Activated T-helper 2 cell treated with anti-CD3 and anti-CD28 coated beads, Interferon-gamma antibody, Interleukin-2, Interleukin-4, amounts not matched to agents 10 μg/mL and 5 μg/mL and 100 μg/mL, durations not matched to agents 14 hours and 24 hours and 36 hours (primary cell): ENCODE measurements at places on chromosomes 11 and 22. TPM values are rescaled to one million over a fixed set of nuclear protein-coding genes. Genes with fewer than 3 reads are reported as not detected.

DNA sequence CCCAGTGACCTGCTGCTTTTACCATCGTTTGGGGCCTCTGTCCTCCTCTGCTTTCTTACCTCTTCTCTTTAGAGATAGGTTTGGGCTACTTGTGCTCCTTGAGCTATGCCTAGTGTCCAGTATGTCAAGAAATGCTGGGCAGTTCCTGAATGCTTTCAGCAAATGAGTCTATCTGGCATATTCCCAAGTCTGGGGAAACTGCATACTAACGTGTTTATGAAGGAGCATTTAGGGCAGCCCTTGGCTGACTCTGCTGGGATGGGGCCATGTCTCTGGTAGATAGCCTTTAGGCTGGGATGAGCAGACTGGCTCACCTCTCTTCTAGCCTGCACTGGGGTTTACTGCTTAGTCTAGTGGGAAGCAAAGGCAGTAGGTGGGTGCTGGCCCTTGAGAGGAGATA lies 43.7 kb upstream of the SUSD2 start:
- DNase-seq = no peak

- no peak for DNase-seq
Observed at GRCh38 chr11:68673991-68674390, 10.4 kb upstream of the GAL start.

DNA sequence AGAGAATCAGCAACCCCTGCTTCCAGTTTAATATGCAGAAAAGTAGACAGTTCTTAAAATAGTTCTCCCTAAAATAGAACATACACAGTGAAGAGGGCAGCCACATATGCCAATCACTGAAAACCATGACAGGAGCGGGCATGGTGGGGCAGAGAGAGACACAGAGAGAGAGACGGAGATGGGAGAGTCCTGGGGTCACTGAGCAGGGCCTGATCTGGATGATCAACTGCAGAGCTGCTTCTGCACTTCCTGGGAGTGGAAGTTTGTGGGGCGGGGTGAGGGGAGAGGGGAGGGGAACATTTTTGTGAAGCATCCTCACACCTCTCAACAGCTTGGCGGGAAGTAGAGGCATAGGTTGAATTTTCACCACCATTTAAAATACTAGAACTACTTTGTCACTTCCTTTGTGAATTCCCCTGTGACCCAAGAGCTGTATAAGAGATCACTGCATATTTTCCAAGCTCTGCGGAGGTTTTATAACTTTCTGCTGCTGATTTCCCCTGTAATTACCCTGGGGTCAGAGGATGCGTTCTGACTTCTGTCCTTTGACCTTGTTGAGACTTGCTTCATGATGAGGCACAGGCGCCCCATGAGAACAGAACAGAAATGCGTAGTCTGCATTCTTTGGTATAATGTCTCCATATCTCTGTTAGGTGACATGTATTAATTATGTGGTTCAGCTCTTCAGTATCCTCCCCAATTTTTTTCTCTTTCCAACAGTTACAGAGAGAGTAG lies 419.4 kb downstream of the BRD1 start:
- no peak for DNase-seq

GRCh38 chr11:114308689-114309089 lies 12.5 kb downstream of the NNMT start:
- no peak for DNase-seq

GRCh38 chr11:2303627-2304505 lies 2.1 kb downstream of the TSPAN32 start:
- peak; percentile 4 for DNase-seq

DNA sequence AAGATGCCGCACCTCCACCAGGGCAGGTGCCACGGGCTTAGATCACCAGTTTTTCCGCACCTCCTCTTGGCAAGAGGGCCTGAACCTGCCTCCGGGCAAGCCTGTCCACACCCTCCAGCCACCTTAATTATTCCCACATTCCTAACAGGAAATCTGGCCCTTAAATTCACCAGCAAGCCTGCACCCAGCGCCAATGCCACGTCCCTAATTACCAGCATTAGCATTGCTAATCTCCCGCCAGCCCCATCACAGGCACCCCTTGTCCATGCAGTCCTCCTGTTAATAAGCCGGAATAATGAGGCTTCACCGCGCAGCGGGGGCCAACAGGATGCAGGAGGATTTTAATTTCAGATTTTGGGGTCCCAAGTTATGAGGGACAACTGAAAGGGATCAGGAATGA lies 69.7 kb downstream of the PHF21B start:
- no peak for DNase-seq

GRCh38 chr22:17228725-17229126 lies 9.5 kb upstream of the ADA2 start:
- no peak for DNase-seq

GRCh38 chr11:125170510-125171031 lies 6.0 kb downstream of the PKNOX2 start:
- DNase-seq = no peak

GRCh38 chr22:36640106-36640672 lies 63.4 kb downstream of the CACNG2 start:
- DNase-seq = no peak

DNA sequence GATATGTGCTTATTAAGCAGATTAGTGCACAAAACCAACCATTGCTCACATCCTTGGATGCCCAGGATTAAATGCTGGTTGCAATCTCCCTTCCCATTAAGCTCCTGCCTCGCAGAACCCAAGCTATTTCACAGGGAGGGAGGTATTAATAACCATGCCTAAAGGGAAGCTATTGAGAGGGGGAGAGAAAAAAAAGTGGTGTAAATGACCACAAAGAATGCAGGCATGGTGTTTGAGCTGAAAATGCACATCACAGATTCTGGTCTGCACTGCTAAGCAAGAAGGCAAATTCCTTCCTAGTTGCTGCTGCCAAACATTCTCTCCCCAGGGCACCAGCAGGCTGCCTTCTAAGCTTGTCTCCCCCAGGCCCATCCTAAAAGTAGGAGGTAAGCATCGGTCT lies 92.0 kb upstream of the ISX start:
- DNase-seq = no peak

GRCh38 chr11:34680918-34681586 lies 60.2 kb downstream of the EHF start:
- DNase-seq = no peak

DNA sequence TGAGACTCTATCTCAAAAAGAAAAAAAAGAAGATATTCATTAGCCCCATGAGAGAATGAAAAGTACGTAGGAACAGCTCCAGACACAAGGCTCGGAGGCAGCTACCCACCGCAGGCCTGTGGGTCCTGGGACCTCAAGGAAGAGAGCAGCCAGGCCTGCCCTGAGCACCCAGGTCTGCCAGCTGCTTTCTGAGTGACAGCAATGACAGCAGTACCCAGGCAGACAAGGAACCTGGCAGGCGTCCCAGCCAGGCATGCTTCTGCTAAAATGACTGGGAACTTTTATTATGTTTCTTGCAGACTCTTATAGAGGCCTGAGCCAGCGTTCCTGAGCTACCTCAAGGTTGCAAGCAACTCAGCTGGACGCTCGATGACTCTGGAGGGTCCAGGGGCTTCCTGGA lies 31.6 kb downstream of the CPT1A start:
- no peak for DNase-seq

DNA sequence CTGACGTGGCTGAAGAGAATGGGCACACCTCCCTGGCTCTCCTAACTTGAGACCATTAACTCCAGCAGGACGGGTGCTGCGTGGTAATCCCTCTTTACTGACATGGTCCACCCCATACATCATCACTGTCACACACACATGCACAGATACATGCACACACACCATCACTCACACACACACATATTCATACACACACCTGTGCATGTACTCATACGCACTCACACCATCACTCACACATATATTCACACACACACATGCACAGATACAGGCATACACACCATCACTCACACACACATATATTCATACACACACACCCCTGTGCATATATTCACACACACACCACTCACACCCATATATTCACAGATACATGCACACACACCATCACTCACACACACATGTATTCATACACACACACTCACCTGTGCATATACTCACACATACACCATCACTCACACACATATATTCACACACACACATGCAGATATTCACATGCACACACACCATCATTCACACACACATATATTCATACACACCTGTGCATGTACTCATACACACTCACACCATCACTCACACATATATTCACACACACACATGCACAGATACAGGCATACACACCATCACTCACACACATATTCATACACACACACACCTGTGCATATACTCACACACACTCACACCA lies 74.8 kb downstream of the EFCAB6 start:
- no peak for DNase-seq

DNA sequence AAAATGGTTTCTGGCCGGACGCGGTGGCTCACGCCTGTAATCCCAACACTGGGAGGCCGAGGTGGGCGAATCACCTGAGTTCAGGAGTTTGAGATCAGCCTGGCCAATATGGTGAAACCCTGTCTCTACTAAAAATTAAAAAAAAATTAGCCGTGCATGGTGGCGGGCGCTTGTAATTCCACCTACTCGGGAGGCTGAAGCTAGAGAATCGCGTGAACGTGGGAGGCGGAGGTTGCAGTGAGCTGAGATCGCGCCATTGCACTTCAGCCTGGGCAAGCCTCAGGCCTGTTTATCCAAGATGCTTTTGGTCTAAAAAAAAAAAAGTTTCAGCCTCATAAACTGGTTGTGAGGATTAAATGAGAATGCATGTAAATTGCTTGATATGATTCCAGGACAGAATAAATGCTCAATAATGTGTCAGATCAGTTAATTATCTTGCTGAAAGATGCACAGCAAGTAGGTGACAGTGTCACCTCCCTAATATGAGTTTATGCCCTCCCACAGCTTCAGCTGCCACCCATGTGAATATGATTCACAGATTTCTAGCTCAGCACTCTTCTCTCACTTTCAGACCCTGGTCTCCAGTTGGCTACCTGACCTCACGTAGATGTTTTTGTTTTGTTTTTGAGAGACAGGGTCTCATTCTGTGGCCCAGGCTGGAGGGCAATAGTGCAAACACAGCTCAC lies 1.1 kb upstream of the ALG8 start:
- no peak for DNase-seq

GRCh38 chr11:85705800-85706199 lies 19.8 kb upstream of the CCDC89 start:
- DNase-seq = no peak

Gene MUC6
- total RNA-seq = not detected in 2 replicates

Gene BAIAP2L2
- total RNA-seq = 0.09 and 0.34 TPM in 2 replicates

Gene SLC22A8
- not detected in 2 replicates for total RNA-seq

Gene OR52N4
- not detected in 2 replicates for total RNA-seq

Gene HPX
- total RNA-seq = 0.46 and 0.50 TPM in 2 replicates
